ENCODE measurements at places on chromosomes 5 and 9.

- no peak for DNase-seq
Measured at GRCh38 chr9:84609779-84610178, 59.8 kb upstream of the NTRK2 start.

- DNase-seq, result no peak
Measured at GRCh38 chr5:111211341-111211740, 12.8 kb upstream of the CAMK4 start.

DNA sequence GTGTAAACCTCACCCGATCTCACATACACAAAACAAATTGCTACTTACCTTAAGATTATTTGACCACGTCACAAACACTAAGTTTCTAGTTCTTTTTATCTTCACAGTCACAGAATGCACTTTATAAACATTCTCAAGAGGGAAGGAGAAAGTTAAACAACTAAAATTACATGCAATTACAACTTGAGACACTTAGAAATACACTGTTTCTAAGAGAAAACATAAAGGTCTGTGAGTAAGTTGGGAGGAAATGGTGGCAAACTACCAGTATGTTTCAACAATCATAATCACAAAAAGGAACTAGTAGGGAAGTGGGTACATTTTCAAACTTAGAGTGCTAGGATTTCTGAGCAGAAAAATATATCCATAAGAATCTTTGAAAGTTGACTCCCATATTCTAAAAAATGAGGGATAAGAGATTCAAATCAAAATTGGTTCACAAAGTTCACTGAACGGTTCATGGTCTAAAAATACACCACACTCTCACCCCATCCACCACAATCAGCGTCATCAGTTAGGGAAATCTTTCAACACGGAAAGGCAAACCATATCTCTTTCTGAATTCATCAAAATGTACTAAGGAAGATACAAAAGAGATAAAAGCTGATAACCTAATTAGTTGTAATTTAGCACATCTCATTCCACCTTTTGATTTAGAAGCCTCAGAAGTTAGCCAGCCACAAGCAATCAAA, 182.6 kb downstream of the BNC2 start:
- DNase-seq, result no peak

GRCh38 chr9:123615381-123615780, 259.4 kb downstream of the CRB2 start:
- no peak for DNase-seq

GRCh38 chr5:177040814-177041420, 18.4 kb downstream of the ZNF346 start:
- DNase-seq, result no peak

GRCh38 chr5:73306078-73306719, 133.2 kb downstream of the TMEM174 start:
- no peak for DNase-seq

DNA sequence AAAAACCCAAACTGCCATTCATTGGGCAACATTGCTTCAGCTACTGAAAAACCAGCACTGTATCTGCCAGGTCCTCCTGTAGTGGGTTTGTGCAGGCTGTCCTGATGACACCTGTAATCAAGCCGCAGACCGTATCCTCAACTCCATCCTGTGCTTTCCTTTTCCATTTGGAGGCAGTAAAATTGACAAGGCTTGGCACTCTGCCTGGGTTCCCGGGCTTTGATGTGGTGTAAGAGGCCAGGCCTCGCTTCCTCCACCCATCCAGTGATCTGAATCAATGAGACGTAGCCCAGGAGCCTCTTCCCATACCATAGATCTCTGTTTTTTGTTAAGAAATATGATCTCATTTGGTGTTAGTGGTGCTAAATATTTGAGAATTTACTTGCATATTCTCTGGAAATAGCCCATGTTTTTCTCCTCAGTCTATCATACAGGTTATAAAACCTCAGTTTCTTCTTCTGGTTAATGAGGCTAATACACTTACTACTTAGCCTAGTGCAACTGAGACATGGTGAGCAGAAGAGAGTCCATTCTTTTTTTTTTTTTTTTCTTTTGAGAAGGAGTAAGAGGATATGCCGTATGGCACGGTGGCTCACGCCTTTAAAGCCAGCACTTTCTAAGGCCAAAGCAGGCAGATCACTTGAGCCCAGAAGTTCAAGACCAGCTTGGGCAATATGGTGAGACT, 34.8 kb downstream of the LSM11 start:
- peak; percentile 5 for DNase-seq

DNA sequence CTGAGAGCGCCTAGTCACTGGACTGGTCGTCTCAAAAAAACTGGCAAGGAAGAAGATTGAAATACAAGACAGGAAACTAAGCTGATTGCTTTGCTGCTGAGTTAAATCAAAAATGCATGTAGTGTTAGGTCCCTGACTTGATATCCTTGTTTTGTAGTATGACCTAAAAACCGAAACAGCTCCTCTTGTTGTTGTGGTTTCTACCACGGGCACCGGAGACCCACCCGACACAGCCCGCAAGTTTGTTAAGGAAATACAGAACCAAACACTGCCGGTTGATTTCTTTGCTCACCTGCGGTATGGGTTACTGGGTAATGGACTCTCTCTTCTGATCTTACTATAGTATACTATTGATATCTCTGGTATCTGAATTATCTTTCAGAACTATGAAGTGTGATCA, 4.3 kb downstream of the MTRR start:
- no peak for DNase-seq

DNA sequence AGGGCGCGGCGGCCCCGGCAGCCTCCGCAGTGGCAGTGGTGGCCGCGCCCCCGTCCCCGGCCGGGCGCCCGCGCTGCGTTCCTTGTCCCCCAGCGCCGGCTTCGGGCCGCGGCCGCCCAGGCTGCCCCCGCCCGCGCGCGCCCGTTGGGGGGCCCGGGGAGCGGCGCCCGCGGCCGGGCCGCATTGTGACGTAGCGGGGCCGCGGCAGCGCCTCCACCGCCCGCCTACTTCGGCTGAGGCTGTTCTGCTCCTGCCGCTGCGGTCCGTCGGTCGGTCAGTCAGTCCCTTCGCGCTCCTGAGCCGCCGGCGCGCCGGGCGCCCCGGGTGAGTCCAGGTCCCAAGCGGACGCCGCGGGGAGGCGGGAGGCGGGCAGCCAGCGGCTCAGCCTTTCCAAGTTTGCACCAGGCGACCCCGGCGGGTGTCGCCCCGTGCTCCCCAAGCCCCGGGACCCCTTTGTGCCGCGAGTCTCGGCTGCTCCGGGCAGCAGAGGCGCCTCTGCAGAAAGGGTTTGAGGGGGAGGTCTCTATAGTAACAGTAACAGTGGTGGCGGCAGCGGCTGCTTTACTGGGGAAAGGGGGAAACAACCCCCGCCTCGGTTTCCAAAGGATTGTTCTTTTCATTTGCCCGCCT, at the start of gene SNCAIP:
Gene SNCAIP (plus strand): TSS at position 277 of the 630 bp plus-strand sequence. CDS start 78,898 bp downstream, outside the sequence.
- DNase-seq, result peak; percentile 18

- DNase-seq, result no peak
Measured at GRCh38 chr9:69753830-69754229, 6.0 kb downstream of the PTAR1 start.

DNA sequence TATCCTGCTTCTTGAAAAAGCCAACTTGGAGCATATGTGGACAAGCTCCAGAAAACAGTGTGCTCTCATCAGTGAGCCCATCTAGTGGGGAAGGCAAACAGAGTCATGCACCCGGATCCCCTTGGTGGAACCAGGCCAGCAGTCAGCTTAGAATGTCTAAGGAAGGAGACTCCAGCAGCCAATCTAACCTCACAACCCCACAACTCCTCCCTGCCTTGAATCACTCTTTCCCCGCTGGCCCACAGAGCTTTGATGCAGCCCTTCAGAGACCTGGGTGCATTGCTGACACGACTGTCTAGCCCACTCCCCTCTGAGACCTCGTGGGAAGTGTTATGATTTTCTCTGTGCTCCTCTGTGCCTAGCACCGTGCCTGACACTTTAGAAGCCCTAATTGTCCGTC, 623.7 kb downstream of the BNC2 start:
- DNase-seq, result no peak

- DNase-seq, result no peak
Measured at GRCh38 chr9:108756746-108757490, 98.9 kb downstream of the ACTL7B start.

GRCh38 chr5:7759257-7759871, 91.6 kb downstream of the CFAP90 start:
- no peak for DNase-seq

DNA sequence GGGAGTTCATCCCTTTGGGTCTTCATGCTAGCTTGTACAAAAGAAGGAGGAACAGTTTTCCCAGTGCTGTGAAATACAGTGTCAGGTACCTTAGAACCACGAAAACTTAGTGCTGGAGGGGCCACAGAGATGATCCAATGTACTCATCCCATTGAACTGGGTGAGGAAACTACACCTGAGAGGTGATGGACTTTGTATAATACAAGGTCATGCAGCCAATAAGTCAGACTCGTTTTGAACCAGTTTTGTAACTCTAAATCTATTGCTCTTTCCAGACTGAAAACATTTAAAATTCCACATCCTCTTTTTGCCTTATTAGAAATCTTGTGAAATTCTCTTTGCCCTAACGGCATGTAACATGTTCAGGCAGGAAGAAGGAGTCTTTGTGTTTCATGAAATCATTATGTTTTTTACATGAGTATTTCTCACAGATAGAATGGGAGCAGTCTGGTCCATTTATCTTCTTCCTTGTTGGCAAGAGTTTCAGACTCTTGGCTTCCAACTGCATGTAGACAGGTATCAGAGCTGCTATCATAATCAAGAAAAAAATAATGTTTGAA, 146.8 kb upstream of the FBXL7 start:
- no peak for DNase-seq

DNA sequence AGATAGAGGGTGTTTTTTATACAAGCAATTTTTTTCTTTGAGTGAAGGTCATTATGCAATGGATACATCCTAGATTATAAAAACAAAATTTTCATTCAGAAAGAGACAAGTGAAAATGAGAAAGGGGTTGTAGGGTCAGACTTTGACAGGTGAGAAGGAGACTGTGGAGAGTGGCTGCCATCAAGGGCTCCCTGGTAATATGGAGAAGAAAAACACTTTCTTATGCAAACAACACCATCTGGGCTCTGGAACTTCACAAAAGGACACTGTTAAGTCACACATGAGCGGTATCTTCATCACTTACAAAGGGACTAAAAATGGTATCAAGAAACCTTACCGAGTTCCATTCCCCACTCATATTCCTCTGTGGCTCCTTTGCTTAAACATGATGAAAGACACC, 23.5 kb downstream of the C7 start:
- DNase-seq, result no peak

DNA sequence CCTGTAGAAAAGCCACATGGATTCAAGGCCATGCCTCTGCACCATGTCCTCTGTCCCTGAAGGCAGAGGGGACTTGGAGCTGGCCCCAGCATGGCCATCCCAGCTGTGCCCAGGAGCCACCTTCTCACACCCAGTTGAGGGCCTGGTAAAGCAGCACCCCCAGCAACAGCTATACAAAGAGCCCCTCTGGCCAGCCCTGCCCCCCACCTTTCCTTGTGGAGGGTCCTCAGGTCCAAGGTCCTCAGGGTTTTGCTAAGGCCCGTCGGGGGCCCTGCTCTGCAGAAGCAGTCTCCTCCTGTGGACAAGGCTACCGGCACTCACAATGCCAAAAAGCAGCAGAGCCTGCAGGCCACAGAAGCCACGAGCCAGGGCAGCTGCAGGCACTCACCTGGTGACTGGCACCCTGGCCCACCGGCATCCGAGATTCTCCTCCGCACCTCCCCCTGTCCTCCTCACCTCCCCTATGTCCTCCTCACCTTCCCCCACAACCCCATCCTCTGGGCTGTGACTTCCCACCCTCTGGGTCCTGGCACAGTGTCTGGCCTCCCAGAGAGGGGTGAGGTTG, 39.9 kb upstream of the LPCAT1 start:
- no peak for DNase-seq

DNA sequence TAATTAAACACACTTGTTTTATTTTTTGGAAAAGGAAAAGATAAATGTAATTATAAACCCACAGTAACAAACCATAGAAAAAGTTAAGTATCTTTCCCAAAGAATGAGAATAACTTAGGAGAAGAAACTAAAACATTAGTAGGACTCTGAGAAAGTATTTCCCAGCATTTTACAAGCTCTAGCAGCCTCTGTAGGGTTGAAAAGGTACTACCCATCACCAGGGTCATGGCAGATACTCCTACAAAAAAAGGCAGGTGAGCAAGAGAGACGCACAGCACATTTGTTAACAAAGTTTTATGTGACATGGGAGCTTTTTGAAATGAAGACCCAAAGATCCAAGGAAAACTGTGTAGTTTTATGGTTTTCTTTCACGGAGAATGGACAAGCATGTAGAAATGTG, 77.7 kb upstream of the FAM169A start:
- DNase-seq, result no peak

DNA sequence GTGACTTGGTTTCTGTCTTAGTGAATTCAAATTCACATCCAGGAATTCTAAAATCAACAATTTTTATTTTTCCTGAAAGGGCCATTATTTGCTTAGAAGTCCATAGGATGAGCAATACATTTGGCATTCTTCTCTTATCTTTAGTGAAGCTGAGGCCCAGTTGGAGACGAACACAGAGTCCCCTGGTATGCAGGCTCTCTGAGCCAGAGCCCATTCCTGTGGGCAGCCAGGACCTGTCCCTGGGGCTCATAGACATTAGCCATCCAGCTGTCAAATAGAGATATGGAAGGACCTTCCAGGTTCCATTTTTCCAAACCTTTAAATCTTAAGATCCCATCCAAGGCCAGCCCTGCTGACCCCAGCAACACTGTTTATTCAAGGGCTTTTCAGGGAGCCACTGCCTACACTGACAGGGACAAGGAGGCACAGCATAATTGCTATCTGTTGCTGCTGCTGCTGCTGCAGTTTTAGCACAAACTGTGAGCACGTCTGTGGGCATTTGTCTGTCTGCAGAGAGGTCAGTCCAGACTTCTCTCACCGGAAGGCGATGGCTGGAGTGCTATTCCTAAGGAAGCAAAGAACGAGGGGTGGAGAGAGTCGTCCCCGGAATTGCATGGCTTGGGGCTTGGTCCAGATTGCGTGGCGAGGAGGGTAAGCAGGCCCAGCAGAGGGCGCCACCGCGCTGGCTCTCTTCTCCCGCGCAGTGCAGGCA, 639.0 kb downstream of the CCDC171 start:
- peak; percentile 64 for DNase-seq

GRCh38 chr9:34451545-34451944, 6.8 kb downstream of the FAM219A start:
- no peak for DNase-seq

- no peak for DNase-seq
Measured at GRCh38 chr9:131607591-131607990, 62.3 kb downstream of the PRRT1B start.

GRCh38 chr5:178672630-178673029, 45.8 kb upstream of the CLK4 start:
- DNase-seq, result no peak

- no peak for DNase-seq
Measured at GRCh38 chr5:36367524-36367923, 65.8 kb upstream of the RANBP3L start.

DNA sequence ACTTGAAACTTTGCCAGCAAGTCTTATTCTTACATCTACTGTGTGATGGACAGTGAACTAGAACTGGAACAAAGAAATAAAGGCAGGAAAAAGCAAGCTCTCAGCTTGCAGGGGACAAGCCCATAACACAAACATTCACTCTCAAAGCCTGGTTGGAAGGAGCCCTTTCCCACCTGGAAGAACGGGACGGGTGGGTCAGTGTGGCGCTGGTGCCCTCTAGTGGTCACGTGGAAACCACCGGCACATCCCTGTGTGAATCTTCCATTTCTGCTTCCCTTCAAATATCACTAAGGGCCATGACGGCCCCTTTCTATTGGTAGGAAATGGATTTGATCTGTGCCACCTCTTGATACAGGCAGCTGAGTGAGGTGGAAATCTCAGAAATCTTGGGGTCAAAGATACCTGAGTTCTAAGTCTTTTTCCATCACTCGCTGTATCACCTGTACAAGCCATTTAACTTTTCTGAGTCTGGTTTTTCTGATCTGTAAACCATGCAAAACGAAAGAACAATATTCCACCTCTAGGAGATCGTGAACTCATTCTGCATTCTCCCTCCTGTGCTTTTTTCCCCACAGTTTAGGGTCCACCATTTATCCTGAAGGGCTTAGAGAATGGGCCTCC, 211.6 kb downstream of the MSX2 start:
- peak; percentile 12 for DNase-seq

Data from T1000 (cell line).